Dermis lymphatic vessel endothelial cell (primary cell): ENCODE measurements at places on chromosomes 1 and 21. TPM values are rescaled to one million over a fixed set of nuclear protein-coding genes. Genes with fewer than 3 reads are reported as not detected.

TTC39A gene
- total RNA-seq, result 2.9 and 3.0 TPM in 2 replicates

TSPEAR gene
- 0.26 and 0.54 TPM in 2 replicates for total RNA-seq

EFHD2 gene
- 27.3 and 28.3 TPM in 2 replicates for total RNA-seq

KCNN3 gene
- total RNA-seq, result 0.87 and 1.3 TPM in 2 replicates

SRSF4 gene
- 33.3 and 38.1 TPM in 2 replicates for total RNA-seq

TPTE gene
- not detected in 2 replicates for total RNA-seq

ANGPTL3 gene
- not detected in 2 replicates for total RNA-seq

OR14K1 gene
- 0.11 TPM in 1 of 2 replicates, not detected in the other for total RNA-seq

GUCA2A gene
- not detected in 2 replicates for total RNA-seq

NHLH1 gene
- total RNA-seq, result under 0.01 TPM in 1 of 2 replicates, not detected in the other

COL8A2 gene
- total RNA-seq, result 0.86 and 1.1 TPM in 2 replicates

SLC1A7 gene
- not detected in 2 replicates for total RNA-seq
